Aortic smooth muscle cell (primary cell): ENCODE measurements at places on chromosomes 11 and 22. TPM values are rescaled to one million over a fixed set of nuclear protein-coding genes. Genes with fewer than 3 reads are reported as not detected.

CEP126 gene
- 4.2 and 6.3 TPM in 2 replicates for total RNA-seq

RGL4 gene
- total RNA-seq: not detected in 2 replicates

KLHDC7B gene
- total RNA-seq: under 0.01 TPM in 1 of 2 replicates, not detected in the other

DDIAS gene
- total RNA-seq: 1.9 and 3.7 TPM in 2 replicates

STK33 gene
- 0.12 and 0.26 TPM in 2 replicates for total RNA-seq

PRR14L gene
- total RNA-seq: 17.7 and 20.0 TPM in 2 replicates

ESAM gene
- 7.0 and 13.6 TPM in 2 replicates for total RNA-seq

MRGPRX4 gene
- total RNA-seq: not detected in 2 replicates

TNNI2 gene
- not detected in 2 replicates for total RNA-seq

TMEM121B gene
- total RNA-seq: under 0.01 TPM in 2 replicates

OR9I1 gene
- total RNA-seq: not detected in 2 replicates

GSTT2B gene
- total RNA-seq: 0.79 and 1.2 TPM in 2 replicates

RFPL1 gene
- not detected in 2 replicates for total RNA-seq

FOSL1 gene
- 24.0 and 32.9 TPM in 2 replicates for total RNA-seq

F2 gene
- total RNA-seq: not detected in 2 replicates

KRTAP5-7 gene
- total RNA-seq: 0.13 TPM in 1 of 2 replicates, not detected in the other

PATE2 gene
- 0.13 and 0.44 TPM in 2 replicates for total RNA-seq

RIMBP3C gene
- total RNA-seq: 0.19 and 0.53 TPM in 2 replicates

POTEH gene
- total RNA-seq: not detected in 2 replicates
